ENCODE measurements at places on chromosomes 7 and 10.

GRCh38 chr10:100020886-100021253 lies 11.1 kb upstream of the DNMBP start:
- DNase-seq, result no peak

DNA sequence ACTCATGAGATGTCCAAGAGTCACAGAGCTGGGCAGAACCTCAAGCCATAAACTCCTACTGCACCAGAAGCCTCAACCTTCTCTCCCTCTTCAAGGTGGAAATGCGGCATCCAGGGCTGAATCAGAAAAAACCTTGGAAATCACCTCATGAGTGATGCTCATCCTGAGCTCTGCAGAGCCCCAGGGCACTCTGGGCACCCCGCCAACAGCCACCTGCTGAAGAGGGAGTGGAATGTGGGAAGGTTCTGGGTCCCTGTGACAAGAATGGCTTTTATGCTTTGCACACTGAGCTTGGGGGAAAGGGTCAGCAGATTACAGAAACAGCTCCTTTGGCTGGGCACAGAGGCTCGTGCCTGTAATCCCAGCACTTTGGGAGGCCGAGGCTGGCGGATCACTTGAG lies 18.8 kb downstream of the NUDT1 start:
- no peak for DNase-seq

DNA sequence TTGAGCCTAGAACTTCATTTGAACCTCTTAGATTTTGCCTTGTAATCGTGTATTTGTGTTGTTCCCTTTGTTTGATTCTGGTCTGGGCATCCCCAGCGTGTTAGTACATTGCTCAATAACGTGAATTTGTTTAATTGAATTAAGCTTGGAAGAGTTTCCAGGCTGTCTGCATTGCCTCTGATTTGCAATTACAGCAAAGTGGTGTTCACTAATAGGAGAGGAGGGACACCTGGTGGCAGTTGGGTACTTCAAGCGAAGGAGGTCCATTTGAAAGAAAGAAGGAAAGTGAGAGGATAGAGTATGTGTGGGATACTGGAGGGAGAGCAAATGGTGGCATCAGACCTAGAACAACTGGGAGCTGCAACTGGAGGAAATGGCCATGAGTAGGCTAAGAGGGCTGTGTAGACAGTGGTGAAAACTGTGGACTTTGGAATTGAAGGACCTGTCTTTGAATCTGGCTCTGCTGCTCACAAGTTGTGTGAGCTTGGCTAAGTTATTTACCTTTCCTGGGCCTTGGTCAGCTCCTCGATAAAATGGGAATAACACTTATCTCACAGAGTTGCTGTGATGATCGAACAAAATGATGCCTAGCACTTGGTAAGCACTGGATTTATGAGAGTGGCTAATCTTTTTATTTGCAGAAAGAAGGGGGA lies 15.1 kb downstream of the LSMEM1 start:
- no peak for DNase-seq

- no peak for DNase-seq
These were observed 52.7 kb downstream of the SRPK2 start for GRCh38 chr7:105336009-105336408.

DNA sequence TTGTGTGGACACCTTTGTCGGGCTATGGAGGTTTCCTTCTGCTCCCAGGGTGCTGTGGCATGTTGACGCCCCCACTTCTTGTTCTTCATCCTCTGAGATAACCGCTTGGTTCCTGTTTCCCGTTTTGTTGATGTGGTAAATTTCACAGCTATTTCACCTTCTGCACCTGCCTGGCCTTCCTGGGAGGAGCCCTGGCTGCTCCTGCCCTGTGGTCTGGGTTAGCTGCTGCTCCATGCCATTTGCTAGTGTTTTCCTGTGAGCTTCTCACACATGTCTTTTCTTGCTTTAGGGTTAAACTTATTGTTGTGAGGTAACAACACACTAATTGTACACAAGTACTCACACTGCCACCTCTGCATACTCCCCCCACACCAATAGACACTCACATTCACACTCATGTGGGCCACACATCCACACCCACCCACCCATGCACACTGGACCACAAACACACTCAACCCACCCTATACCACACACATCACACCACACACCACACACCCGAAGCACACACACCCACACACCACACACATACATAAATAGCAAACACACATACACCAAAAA lies 46.5 kb upstream of the MSMB start:
- DNase-seq, result peak; percentile 28

GRCh38 chr7:4132221-4132620 lies 549.9 kb upstream of the FOXK1 start:
- DNase-seq, result no peak

DNA sequence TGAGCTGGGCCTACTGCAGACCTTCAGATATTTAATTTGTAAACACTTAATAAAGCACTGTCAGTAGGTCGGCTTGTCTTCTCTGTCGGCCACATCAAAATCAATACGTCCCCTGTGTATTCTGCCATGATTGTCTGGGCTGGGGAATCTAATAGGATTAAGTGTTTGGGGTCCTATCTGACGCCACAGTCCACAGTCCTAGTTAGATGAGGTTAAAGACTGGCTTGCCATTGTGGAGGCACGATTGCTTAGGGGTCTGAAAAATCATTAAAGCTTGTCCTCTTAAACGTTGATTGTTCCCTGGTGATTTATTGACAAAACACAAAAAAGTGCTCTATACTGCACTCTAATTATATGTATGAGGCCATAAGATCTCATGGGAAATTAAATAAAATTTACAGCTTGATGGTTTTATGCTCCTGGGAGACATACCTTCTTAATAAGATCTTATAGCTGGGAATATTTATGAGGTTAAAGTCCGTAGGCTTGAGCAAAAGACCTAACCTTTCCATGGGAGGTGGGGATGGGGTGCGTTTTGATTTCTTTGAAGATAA lies 650.3 kb upstream of the GALNT17 start:
- DNase-seq, result no peak

DNA sequence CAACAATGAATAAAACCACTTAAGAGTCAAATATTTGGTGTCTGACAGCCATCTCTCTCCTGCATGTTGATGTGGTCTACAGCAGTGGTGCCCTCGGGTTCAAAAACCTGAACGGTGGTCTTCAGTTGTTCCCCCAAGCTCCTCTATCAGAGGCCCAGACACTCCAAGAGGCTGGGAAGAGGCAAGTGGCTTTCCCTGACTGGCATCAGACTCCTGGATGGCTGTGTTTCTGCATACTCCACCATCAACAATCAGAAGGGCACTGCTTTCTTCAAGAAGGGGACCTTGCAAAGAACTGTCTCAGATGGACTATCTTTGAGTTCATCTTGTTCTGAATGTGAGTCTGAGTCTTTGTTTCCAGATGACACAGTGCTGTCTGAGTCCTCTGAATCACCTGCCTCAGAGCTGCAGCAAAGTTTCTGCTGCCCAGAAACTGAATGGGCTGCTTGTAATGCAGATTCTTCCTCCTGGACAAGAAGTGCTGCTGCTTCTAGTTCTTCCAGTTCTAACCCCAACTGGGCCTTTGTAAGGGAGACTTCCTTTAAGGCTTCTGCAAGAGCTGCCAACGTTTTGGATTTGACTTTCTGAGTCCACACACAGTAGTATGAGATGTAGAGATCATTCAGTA lies 5.9 kb upstream of the SGMS1 start:
- DNase-seq, result no peak

GRCh38 chr10:113020838-113021237 lies 70.8 kb downstream of the TCF7L2 start:
- no peak for DNase-seq

- DNase-seq, result peak; percentile 76
These were observed 723 bp downstream of the MTURN start for GRCh38 chr7:30135301-30136116.

- no peak for DNase-seq
These were observed 263.6 kb downstream of the SKIDA1 start for GRCh38 chr10:21261842-21262294.

GRCh38 chr10:81498011-81498551 lies 376.9 kb upstream of the NRG3 start:
- no peak for DNase-seq

DNA sequence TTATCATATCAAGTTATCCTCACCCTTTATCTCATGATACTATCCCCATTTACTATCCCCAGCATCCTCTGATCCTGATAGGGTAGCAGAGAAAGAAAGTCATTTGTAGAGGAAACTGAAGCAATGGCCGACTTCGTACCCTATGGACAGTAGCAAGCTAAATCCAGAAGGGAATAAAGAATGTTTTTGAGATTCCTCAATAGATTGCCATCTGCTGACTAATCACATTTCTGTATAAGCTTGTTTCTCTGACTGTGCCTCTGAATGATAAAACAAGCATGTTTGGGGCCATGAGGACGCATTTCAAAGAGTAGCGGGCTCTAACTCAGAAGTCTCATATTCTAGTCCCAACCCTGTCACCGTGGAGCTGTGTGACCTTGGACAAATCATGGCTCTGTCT lies 13.2 kb upstream of the FAM107B start:
- DNase-seq, result no peak

- no peak for DNase-seq
These were observed 505 bp downstream of the HNRNPA2B1 start for GRCh38 chr7:26200038-26200443.

DNA sequence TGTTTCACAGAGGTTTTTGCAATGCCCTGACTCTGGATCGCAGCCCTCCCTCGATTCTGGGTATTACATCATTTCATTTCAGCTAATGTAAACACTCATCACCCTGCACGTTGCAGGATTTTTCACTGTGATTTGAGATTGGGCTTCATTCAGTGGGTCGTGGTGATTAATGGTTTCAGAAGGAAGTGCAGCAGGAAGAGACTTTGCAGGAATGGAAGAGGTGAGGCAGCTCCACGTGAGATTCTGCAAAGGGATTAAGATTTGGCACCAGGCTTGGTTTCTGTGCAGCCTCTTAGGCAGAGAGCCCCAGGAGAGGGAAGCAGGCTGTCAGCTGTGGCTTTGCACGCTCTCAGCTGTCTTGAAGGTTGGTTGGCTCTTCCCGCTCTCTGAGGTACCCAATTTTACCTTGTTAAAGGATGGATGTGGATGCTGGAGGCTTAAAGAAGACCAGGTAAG lies 95.2 kb downstream of the PLCE1 start:
- DNase-seq, result no peak

- peak; percentile 72 for DNase-seq
These were observed 59.8 kb upstream of the CHST15 start for GRCh38 chr10:124153023-124153826.

GRCh38 chr7:20064974-20065862 lies 152.0 kb downstream of the MACC1 start:
- DNase-seq, result no peak

- DNase-seq, result peak; percentile 50
These were observed 107.7 kb upstream of the GDF10 start for GRCh38 chr10:47192273-47192672.

DNA sequence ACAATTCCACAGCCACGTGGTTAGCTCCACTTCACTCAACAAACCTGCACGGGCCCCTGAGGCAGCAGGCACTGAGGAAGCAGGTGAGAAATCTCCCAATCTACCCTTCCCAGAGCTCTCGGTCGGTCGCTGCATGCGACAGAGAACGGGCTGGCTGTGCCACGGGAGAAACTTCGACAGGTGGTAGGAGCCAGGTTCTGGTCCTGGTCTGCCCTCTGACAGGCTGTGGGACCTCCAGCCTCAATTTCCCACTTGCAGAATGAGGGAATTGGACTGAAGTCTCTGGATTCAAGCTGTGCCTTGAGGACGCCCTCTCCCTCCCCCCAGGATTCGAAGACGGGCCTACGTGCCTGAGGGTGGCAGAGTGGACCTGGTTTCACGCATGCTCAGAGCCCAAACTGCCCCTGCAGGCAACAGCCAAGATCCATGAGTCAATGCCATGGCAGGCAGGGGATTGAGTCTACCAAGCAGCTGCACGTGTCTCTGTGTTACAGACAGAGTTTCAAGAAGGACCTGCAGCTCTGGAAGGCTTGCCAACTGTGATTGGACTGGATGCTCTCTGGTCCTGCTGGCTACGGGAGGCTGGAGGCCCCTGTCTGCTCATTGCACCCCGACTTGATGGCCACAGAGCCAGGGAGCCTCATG lies 215.0 kb downstream of the USP6NL start:
- DNase-seq, result no peak

Data from right atrium auricular region (tissue), 2 donors.